ENCODE measurements at places on chromosomes 2 and 18. TPM values are rescaled to one million over a fixed set of nuclear protein-coding genes. Genes with fewer than 3 reads are reported as not detected.

GRCh38 chr18:42781298-42781815 lies 334.1 kb downstream of the RIT2 start:
- DNase-seq = no peak

GRCh38 chr2:35741556-35741955 lies 614.0 kb upstream of the CRIM1 start:
- no peak for DNase-seq

DNA sequence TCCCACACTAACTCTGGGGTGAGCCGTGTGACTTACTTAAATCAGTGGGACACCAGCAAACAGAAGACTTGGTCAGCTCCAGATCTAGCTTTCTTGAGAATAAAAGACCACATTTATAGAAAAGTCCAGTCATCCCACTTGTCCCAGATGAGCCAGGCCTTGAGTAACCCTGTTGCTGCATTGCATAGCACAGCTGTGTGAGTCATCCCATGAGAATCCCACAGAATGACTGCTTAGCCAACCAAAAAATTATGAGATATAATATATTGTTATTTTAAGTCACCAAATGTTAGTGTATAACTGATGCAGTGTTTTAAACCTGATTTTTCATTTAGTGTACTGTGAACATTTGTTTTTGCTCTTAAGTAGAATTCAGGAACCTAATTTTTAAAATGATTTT lies 94.2 kb upstream of the FSHR start:
- no peak for DNase-seq

- DNase-seq = no peak
These were observed 90.8 kb upstream of the HS6ST1 start for GRCh38 chr2:128409326-128410034.

DNA sequence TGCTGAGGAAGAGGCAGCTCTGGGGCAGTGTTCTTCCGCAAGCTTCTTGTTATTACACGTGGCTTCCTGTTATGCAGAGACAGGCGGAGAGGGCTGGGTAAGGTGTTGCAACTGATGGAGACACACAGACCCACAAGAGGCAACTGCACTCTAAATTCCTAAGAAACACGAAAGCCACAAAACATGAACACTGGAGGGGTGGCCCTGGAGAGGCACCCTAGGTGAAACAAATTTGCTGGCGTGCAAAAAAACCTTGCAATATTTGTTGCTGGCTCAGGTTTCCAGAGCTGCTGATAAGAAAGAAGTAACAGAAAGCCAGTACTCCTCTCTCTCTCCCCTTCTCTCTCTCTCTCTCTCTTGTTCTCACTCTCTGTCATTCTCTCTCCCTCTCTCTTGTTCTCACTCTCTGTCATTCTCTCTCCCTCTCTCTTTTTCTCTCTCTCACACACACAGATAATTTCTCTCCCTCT lies 31.8 kb downstream of the ARHGAP25 start:
- no peak for DNase-seq

DNA sequence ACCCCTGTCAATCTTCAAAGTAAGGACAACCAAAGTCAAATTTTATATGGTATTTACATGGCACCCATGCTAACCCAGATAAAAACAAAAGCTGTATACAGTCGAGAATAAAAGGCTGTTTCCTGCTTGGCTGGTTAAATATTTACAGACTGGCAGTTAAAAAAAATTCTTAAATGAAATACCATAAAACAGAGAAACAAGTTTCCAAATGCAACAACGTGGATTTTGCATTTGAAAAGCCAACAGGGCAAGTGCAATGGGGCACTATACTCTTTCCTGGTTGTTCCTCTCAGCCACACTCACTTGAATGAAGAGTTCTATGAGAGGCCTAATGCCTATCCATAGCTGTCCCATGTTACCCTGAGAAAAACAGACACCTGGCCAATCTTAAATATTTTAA lies 6.1 kb upstream of the NR4A2 start:
- DNase-seq = no peak

- no peak for DNase-seq
These were observed 227.5 kb downstream of the MTX2 start for GRCh38 chr2:176496761-176497160.

DNA sequence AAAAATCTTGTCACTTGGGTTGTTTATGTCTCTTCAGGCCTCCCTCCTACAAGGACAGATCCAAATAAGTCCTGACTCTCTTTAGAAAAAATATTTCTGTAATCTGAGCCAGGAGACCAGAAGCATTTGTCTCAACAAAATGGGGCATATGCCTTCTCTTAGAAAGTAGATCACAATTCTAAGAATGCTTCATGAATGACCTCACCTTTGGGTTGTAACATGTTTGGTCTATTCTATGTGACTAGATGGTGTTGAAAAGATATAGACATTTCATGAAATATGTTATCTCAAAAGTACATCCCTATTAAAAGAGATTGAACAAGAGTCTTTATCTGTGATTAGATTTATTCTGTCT lies 159.0 kb upstream of the SETBP1 start:
- no peak for DNase-seq

DNA sequence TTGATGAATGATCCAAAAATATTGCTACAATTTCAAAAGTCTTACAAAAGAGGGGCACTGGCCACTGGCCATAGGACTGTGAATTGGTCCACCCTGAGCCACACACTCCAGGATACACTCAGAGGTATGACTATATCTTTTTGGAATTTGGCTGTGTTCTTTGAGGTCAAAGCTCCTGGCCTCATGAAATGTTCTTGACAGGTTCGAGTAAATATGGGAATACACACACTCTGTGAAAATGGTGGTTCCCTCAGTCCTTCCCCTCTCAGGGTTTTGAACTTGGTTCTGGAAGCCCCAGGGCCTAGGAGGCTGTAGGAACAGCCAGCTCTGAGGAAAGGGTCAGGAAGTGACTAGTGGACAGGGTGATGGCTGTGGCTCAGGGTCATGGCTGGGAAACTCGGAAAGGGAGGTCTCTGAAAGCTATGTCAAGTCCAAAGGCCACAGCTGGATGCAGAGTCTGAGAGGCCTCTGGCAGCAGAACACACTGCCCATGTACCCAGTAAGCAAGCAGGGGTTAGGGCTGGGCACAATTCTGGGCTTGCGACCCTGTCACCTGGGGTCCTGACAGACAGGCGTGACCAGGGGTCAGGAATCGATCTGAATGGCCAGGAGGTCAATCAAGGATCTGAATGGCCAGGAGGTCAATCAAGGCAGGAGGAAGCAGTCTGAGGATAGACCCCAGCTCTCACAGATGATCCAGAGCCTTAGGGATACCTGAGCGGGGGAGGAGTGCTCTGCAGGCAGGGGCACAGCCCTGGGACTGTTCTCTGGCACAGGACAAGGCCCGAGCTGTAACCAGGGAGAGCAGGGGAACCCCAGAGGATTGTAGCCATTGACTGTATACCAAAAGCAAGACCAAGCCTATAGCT lies 223.4 kb upstream of the SMAD2 start:
- DNase-seq = no peak

GRCh38 chr2:85887566-85888019 lies 1.2 kb downstream of the ST3GAL5 start:
- DNase-seq = peak; percentile 68

- no peak for DNase-seq
These were observed 51.2 kb upstream of the ALPP start for GRCh38 chr2:232327105-232328031.

GRCh38 chr2:232838406-232838874 lies 31.6 kb upstream of the SNORC start:
- no peak for DNase-seq

DNA sequence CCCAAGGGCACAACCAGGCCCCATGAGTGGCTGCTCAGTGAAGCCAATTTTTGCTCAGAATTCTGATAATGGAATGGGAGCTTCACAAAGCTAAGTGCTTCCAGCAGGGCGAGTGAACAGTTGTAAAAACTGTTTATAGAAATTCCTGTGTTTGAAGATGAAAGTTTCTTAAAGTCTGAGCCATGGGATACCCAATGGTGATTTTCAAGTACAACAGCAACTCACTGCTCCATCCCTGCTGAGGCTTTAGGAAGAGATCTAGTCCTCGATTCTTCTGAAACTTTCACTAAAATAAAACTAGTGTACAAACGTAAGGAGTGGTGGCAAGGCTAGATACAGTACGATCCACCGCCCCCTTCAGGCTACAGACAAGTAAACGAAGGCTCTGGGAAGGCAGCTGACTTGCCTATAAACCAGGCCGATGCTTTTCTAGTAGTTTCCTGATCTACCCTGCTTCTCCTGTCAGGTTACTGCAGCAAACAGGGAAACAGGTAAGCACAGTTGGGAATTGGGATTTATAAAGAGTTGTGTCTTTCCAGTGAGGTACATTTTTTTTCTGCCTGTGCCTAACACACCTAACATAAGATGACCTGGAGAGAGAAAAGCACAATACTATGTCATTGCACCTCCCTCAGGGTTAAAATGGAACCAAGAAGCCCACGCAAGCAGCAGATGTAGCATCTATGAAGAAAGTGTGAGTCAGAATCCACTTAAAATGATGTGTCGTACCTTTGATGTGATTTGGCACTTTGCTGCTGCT lies 108.7 kb downstream of the UXS1 start:
- DNase-seq = no peak

- DNase-seq = peak; percentile 93
These were observed 230.9 kb upstream of the SLC14A2 start for GRCh38 chr18:45384137-45384961.

GRCh38 chr2:98710734-98711133 lies 20.2 kb downstream of the MGAT4A start:
- no peak for DNase-seq

GRCh38 chr18:59353079-59353680 lies 5.9 kb downstream of the LMAN1 start:
- DNase-seq = no peak

DNA sequence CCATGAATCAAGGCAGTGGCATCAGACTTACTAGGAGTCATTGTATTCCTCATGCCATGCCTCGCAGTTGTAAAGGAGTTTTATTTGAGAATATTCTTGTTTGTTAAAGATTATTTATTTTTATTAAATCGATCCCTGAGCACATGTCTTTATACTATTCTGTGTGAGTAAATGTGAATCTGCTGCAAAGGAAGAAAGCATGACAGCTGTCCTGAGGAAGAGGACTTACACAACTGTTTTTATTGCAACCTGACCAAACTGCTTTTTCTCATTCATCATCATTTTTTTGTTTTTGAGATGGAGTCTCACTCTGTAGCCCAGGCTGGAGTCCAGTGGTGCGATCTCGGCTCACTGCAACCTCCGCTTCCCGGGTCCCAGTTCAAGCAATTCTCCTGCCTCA lies 34.1 kb downstream of the INO80D start:
- no peak for DNase-seq

The POTEJ gene
- total RNA-seq = 0.10 TPM

The C2orf15 gene
- 5.7 TPM for total RNA-seq

The C1QL2 gene
- total RNA-seq = 0.20 TPM

The CMPK2 gene
- total RNA-seq = 15.3 TPM

The GRP gene
- total RNA-seq = 5.1 TPM
